ENCODE measurements at places on chromosomes 6 and 20. TPM values are rescaled to one million over a fixed set of nuclear protein-coding genes. Genes with fewer than 3 reads are reported as not detected.

The FOXA2 gene
- total RNA-seq: not detected

The DEFB124 gene
- not detected for total RNA-seq

- no peak for DNase-seq
Measured at GRCh38 chr20:25353747-25354705, 36.6 kb downstream of the ABHD12 start.

DNA sequence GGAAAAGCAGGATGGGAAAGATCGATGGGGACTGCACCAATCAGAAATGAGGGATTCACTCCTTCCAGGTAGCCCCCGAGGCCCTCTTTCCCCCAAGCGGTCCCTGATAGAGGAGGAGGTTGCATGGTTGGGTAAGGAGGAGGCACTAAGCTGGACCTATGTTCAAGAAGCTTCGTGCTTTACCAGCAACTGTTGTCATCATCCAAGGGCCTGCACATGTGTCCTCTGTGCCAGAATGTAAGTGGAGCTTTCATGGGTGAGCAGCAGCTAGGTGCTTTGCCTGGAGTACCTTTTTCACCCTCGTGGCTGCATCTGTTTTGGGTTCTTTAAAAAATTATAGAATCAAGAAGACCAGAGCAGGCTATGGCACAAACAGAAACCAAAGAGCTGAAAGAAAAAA lies 54.0 kb downstream of the GMPR start:
- DNase-seq: no peak

DNA sequence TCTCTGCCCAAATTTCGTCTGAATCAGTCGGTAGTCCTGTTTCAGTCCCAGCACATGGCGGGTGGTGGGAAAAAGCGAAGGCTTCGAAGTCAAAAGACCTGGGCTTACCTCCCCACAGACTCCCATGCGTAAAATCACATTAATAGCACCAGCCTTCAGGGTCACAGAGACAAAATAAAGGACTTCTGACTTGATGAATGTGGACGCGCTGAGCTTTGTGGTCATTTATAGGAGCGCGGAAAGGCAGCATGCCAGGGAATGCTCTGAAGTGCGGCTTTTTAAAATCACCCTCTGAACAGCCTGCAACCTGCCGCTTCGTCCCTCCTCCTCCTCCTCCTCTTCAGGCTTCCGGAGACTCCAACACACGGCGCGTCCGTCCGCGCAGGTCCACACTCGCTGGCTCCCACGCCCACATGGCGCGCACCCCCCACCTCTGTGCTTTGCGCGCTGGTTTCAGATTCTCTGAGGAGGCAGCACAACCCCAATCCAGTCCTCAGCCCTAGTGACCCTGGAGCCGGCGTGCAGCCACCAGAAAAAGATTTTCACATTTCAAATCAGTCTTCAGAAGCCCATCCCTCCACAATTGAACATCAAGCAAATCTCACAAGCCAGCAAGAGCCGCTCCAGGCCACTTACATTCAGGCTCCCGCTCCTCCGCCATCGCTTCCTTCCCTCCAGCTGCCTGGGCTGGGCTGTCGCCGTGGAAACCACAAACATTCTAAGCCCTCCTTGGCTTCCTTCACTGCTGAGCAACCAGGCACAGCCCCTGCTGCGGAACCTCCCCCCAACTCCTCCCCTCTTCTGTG lies at the start of gene C6orf118:
Gene C6orf118 (minus strand): TSS at position 680 of the 806 bp plus-strand sequence. CDS start 19 bp downstream, at position 661.
- DNase-seq: no peak

Data from CD8-positive, alpha-beta T cell (primary cell).